ENCODE measurements at places on chromosomes 2 and 18.

- H3K4me3 ChIP-seq: no peak overlapping the region
- no peaks in the 10 kb centered on the region for H3K27me3 ChIP-seq
- DNase-seq: no peak
- no peaks in the 10 kb centered on the region for H3K4me1 ChIP-seq
These were observed 912.2 kb upstream of the PIK3C3 start for GRCh38 chr18:41042866-41043265.

- DNase-seq: peak; percentile 4
- no peaks in the 10 kb centered on the region for H3K27me3 ChIP-seq
- no peaks in the 10 kb centered on the region for H3K4me1 ChIP-seq
- H3K4me3 ChIP-seq: no peak overlapping the region
These were observed 55.6 kb upstream of the DLGAP1 start for GRCh38 chr18:4510711-4511110.

DNA sequence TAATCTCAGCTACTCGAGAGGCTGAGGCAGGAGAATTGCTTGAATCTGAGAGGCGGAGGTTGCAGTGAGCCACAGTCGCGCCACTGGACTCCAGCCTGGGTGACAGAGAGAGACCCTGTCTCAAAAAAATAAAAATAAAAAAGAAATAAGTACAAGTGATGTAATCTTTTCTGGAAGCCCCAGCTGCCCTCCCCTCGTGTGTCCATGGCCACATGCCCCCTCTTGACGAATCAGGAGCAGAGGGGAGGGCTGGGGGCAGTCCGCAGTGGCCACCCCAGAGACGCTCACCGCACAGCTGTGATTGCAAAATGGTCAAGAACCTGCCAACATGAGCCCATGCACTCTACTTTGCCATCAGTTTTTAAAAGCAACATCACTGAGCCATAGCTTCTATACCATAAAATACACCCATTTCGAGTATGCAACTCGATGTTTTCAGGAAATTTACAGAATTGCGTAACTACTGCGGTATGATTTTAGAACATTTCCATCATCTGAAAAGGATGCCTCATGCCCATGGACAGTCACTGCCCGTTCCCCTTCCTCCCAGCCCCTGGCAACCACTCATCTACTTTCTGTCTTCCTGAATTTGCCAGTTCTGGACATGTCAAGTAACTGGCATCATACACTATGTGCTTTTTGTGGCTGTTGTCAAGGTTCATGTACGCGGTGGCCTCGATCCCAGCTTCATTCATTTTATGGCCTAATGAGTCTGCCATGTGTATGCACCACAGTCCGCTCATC is 88.1 kb downstream of the NDUFA10 start:
- no peaks in the 10 kb centered on the region for H3K27me3 ChIP-seq
- no peak overlapping the region for H3K4me3 ChIP-seq
- H3K4me1 ChIP-seq: peaks cover 4% of the 10 kb centered on the region
- peak; percentile 64 for DNase-seq

GRCh38 chr2:34747643-34748042 is 1148.5 kb upstream of the FAM98A start:
- H3K27me3 ChIP-seq: no peaks in the 10 kb centered on the region
- no peaks in the 10 kb centered on the region for H3K36me3 ChIP-seq
- H3K27ac ChIP-seq: no peak overlapping the region
- DNase-seq: no peak
- H3K4me3 ChIP-seq: no peak overlapping the region

DNA sequence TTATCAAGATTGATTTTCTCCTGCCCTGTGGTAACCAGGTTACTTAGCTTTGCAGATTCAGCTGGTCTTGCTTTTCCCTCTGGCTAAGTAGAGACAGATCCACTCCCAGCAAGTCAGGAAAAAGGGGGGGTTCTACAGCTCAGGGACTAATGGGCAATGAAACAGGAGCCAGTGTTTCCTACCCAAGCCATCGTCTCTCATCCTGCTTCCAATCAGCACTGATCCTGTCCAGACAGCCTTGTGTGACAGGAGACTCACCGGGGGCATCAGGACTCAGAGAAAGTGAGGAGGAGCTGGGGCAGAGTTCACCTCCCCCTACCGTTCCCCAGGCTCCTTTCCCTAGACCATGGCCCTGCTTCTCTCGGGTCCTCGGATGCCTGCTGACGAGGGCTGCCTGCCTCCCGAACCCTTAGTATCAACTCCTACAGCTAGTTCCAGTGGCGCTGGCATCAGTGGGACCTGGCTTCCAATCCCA is 307.6 kb downstream of the ALK start:
- no peak overlapping the region for H3K4me3 ChIP-seq
- peaks cover 6% of the 10 kb centered on the region for H3K27me3 ChIP-seq
- H3K27ac ChIP-seq: no peak overlapping the region
- no peaks in the 10 kb centered on the region for H3K36me3 ChIP-seq

DNA sequence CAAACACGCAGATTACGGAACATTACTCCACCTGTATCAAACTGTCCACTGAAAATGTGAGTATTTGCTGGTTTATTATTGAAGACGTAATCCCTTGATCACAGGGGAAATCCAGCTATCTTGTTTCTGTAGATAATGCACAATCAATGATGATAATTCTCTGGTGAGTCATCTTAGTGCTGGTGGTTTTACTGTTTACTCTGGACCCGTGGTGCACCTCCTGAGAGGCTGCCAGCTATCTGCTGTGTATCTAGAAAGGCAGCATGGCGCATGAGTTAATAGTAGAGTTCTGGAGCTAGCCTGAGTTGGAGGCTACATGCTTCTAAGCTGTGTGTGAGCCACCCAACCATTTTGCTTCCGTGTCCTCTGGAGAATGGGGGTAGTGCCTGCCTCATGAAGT is 6.5 kb downstream of the NCAPH start:
- no peaks in the 10 kb centered on the region for H3K27me3 ChIP-seq
- H3K4me1 ChIP-seq: peaks cover 31% of the 10 kb centered on the region
- no peaks in the 10 kb centered on the region for H3K36me3 ChIP-seq
- peak; percentile 74 for DNase-seq

DNA sequence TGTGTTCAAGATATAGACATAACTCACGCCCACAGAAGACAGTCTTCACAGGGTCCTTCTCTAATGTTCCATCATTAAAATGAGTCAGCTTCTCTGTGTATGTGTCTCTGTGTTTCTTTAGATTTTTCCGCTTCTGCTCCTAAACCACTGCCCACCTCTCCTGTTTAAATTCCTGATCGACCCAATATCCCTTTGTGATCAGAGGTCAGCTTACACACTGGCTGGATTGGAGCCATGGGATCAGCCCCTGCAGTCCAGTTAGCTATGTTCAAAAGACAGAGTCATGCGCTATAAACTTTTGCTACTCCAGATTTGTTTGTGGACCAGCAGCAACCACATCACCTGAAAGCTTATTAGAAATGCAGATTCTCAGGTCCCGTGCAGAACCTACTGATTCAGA is 229.2 kb downstream of the C1D start:
- no peak overlapping the region for H3K4me3 ChIP-seq
- no peaks in the 10 kb centered on the region for H3K27me3 ChIP-seq
- H3K27ac ChIP-seq: no peak overlapping the region
- no peak for DNase-seq
- no peaks in the 10 kb centered on the region for H3K4me1 ChIP-seq

DNA sequence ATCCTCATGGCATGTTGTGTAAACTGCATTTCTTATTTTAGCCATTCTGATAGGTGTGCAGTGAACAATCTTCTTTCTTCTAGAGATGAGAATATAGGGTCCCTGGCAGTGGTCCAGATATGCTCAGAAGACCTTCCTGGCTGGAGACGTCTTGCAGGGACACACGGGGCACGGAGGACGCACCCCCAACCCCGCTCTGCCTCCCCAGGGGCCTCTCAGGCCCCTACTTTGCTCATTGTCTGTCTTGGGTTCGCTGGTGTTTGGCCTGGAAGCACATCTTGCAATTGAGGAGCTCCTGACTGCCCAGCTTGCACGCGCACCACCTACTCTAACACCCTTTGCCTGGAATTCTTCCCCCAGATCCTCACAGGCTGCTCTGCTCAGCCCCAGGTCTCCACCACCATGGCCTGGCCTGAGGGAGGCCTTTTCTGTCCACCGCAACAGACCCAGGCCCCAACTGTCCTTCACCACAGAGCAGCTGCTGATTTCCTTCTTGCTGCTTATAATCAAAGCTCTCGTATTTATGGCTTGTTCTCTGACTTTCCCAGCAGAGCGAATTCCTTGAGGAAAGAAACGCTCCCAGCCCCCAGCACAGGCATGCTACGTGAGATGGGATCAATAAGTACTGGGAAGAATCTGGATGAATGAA is 295.9 kb upstream of the HDAC4 start:
- H3K36me3 ChIP-seq: no peaks in the 10 kb centered on the region
- DNase-seq: no peak
- no peak overlapping the region for H3K4me3 ChIP-seq
- no peak overlapping the region for H3K27ac ChIP-seq
- H3K4me1 ChIP-seq: no peaks in the 10 kb centered on the region

GRCh38 chr2:145961846-145962245 is 1441.9 kb upstream of the ZEB2 start:
- no peaks in the 10 kb centered on the region for H3K27me3 ChIP-seq
- no peak for DNase-seq
- H3K36me3 ChIP-seq: no peaks in the 10 kb centered on the region
- H3K4me3 ChIP-seq: no peak overlapping the region
- H3K27ac ChIP-seq: no peak overlapping the region
- no peaks in the 10 kb centered on the region for H3K4me1 ChIP-seq

GRCh38 chr2:156322051-156322685 is 10.4 kb downstream of the NR4A2 start:
- H3K27me3 ChIP-seq: peaks cover 66% of the 10 kb centered on the region
- H3K36me3 ChIP-seq: no peaks in the 10 kb centered on the region
- no peak for DNase-seq
- peak overlapping the region; percentile 36 for H3K4me3 ChIP-seq
- peaks cover 36% of the 10 kb centered on the region for H3K4me1 ChIP-seq

- no peak for DNase-seq
- no peak overlapping the region for H3K4me3 ChIP-seq
- peaks cover 14% of the 10 kb centered on the region for H3K4me1 ChIP-seq
These were observed 7.0 kb downstream of the DGKD start for GRCh38 chr2:233361297-233361696.

Data from CD4-positive, alpha-beta T cell (primary cell).